ENCODE measurements at places on chromosomes 1 and 21.

- no peak for DNase-seq
These were observed 77.6 kb upstream of the DNAH14 start for GRCh38 chr1:224851848-224852261.

DNA sequence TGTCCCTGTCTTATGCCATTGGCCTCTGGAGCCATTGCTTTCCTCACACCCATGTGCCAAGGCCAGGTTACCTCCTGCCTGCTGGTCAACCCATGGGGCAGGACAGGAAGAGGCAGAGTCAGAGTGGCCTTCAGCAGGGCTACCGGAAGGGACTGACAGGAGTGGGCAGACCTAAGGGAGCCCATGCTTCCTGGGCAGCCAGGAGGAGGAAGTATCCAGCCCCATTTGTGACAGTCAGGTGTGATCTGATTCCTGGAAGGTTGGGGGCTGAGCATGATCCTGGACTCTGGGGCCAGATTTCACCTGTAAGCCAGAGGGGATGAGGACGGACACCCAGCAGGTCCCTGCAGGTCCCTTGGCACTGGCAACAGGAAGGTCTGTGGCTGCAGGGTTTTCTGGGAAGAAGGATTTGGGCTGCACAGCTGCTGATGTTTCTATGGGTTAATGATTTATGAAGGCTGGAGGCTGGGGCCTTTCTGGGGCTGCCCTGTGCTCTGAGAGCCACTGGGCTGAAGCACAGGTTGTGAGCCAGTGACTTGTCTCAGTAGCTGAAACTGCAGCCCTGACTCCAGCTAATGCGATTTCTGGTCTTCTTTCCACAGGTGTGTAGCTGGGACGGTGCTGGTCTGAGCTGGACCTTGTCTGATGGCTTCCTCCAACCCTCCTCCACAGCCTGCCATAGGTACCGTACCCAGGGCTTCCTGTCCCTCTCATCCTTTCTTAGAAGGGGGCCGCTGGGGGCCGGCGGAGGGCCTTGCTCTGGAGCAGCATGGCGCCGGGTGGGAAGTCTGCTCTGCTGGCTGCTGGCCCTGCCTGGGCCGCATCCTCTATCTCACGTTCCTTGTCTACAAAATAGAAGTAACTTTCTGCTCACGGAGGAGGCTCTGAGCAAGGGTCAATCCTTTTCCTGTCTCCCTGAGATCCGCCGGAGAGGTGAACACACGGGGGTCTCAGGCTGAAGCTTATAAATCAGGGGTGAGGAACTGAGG, 40.7 kb downstream of the ARHGEF10L start:
- DNase-seq, result no peak

GRCh38 chr1:6597777-6598131, 4.9 kb downstream of the KLHL21 start:
- DNase-seq, result no peak

GRCh38 chr21:43373362-43374227, 53.3 kb downstream of the SIK1 start:
- DNase-seq, result no peak

DNA sequence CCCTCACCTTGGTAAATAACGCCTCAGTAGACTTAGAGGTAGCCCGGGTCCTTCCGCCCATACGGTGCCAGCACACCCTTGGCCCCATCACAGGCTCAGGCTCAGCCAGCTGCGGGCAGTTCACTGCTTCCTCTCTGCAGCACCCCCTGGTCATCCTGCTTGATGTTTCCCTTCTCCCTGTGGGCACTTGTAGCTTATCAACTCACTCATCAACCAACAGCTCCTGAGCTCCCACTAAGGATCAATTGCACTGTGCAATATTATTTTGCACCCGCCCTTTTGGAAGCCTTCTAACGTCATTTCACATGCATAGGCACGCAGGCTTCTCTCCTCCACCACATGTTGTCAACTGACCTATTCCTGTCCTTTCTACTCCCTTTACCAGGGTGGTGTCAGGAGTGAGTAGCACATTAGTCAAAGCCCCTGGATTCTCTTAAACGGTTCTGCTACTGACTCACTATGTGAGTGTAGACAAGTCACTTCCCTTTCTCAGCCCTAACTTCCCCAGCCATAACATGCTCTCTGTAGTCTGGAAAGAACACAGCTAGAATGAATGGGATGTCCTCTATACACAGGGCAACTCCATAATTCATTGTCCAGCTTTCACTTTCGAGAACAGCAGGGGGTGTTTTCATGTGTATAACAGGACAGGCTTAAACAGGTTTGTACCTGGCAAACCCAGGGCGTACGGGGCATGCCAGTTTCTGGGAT, 47.1 kb upstream of the IRF2BP2 start:
- DNase-seq, result peak; percentile 80

DNA sequence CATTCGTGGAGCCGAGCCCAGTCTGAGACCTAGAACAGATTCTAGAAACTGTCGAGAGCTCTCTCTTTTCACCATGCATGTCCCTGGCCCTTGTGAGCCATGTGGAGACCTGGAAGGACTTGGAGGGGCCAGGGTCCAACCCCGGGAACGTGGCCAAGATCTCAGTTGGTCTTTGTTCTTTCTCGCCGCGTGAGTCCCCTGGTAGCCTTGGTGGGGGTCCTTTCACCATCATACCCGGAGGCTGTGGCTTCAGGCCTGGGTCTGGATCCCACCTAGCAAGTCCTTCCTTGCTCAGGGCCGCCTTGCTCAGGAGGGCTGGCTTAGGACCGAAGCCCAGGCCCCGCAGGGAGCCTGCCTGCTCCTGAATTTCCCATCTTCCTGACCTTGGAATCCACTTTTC, 168.0 kb downstream of the CAMTA1 start:
- no peak for DNase-seq

DNA sequence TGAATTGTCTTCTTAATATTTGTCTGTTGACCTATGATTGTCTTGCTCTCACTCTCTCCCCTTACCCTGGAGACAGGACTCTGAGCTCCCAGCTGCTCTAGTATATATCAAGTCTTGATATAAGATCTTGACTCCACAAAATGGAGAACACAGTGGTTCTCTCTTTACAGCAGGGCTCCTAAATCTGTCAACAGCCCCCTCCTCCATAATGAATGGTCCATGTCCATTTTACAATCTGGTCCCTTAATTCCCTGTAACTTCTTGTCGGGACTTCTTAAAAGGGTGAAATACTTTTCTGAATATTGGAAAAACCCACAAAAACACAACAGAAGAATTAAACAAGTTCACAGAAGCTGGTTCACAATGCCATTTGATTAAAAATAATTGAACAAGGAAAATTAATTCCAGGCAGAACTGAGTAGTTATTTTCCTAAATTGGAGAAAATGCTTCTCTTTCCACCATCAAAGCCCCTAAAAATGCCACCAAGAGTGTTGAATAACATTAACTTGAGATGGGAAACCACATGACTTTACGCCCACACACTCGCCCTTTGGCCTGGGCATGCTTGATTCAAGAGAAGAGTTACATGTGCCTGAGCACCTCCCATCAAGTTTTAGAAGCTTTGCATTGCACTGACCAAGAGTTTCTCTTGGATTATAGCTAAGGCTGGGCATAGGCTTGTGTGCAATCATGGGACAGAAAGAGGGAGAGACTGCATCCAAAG, 109.8 kb downstream of the TOMM20 start:
- DNase-seq, result no peak

- DNase-seq, result no peak
These were observed 113.9 kb downstream of the SLC45A1 start for GRCh38 chr1:8431784-8432183.

- no peak for DNase-seq
These were observed at the start of gene KCNK1 for GRCh38 chr1:233613252-233614172. Gene KCNK1, plus strand, starts transcription at chr1:233614106. Its CDS starts 66 bp downstream, at chr1:233614172.

- DNase-seq, result no peak
These were observed 15.5 kb upstream of the TFF3 start for GRCh38 chr21:42330380-42331371.

DNA sequence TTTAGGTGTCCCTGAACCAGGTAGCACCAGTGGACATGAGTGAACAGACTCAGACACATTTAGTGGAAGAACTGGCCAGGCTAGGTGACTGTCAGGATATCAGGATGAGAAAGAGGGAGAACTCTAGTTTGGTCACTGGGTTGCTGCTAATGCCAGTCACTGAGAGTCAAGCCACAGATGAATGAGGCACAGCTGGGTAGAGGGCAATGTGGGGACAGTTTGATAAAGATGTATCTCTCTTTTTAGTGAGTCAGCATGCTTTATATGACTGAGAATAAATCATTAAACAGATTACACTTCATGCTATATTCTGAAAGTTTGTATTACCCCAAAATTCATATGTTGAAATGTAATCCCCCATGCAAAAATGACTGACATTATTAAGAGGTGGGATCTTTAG, 87.1 kb downstream of the SELENOF start:
- no peak for DNase-seq

DNA sequence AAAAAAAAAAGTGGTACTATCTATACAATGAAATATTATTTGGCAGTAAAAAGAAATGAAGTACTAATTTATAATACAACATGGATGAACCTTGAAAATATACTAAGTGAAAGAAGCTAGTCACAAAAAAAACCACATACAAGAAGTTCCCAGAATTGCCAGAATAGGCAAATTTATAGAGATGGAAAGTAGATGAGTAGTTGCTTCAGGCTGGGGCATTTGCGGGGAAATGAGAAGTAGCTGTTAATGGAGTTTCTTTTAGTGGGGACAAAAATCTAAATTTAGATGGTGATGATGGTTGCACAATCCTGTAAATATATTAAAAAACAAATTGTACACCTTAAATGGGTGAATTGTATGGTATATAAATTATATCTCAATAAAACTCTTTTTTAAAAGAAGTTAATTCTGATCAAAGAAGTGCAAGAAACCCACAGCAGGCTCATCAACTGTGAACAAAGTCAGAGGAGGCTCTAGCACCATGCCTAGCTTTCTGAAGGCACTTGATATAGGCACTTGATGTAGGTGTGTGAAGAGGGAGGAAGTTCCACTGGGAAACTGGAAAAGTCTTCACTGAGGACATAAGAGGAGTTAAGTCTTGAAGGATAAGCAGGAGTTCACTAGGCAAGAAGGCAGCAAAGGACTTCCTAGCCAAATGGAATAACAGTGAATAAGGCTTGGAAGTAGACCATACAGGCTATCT, 52.5 kb downstream of the DMAP1 start:
- DNase-seq, result no peak

All from KBM-7 (cell line).